Daoy (cell line): ENCODE measurements at places on chromosomes 7 and 10. TPM values are rescaled to one million over a fixed set of nuclear protein-coding genes. Genes with fewer than 3 reads are reported as not detected.

- DNase-seq: peak; percentile 72
Measured at GRCh38 chr7:101128040-101128834, 1.3 kb downstream of the SERPINE1 start.

- DNase-seq: no peak
Measured at GRCh38 chr7:4058158-4058557, 623.9 kb upstream of the FOXK1 start.

DNA sequence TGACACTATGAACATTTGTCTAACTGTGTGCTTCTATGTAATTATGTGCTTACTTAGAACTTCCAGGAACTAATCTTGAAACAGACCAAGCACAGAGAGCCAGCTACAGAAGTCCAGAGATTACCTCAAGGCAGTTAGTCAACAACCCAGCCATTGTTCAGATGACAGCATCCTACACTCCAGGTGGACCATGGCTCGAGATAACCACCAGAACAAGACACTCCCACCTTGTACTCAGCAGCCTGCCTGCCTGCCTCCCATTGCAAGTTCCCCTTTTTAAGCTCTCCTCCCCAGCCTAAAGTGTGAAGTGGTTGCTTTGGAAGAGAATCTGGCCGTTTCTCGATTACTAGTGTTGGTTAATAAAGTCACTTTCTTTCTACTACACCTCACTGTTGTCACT is 1080.6 kb upstream of the LRRN3 start:
- DNase-seq: no peak

The NOS3 gene
- total RNA-seq: 0.39 and 0.46 TPM in 2 replicates

The SFTPA1 gene
- not detected in 2 replicates for total RNA-seq
